Astrocyte (in vitro differentiated cells and primary cell): ENCODE measurements at places on chromosomes 12 and 14. TPM values are rescaled to one million over a fixed set of nuclear protein-coding genes. Genes with fewer than 3 reads are reported as not detected.

Gene ALDH1L2
- 69.2 and 91.6 TPM in 2 replicates for total RNA-seq

DNA sequence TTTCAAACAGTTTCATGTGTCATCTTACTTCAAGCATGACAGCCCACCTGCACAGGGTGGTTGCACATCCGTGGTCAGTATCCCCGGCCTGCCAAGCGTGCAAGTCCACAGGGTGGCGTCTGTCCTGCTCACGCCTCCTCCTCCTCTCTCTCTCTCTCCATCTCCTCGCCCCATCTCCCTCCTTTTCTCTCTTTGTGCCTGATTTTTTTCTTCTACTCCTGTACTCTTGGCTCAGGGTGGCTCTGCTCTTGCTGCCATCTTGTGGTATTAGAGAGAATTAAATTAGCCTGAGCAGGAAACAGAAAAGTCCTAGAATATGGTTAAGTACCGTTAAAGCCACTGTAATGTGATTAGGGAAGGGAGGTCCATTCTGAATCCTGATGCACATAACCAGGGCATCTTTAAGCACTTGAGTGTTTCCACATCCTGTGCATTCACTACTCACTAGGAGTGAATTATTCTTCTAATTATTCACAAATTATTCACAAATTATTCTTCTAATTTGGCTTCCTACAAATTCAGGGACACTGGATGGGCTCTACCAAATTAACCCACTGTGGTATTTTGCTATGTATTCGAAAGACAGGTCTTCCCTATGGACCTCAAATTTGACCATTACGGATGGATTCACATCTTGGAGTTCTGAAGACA lies 25.5 kb upstream of the DTX1 start:
- DNase-seq = peak; percentile 39

DNA sequence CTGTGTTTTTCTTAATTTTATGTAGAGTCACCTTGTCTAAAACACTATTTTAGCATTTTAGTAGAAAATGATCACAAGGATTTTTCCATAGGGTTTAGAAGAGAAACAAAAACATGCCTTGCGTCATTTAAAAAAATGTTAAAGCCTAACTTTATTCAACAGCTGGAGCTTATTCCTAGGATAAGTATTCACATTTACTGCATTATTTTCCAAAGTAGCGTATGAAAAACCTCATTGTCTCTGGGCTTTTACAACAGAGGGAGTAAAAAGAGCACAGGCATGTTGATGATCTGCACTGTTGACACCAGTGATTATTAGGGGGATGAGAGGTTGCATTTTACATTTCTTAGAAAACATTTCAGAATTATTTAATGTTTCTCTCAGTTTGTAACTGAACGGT lies 66.1 kb downstream of the FRMD6 start:
- no peak for DNase-seq

GRCh38 chr14:50230401-50230700 lies 1.0 kb downstream of the SOS2 start:
- no peak for DNase-seq

Gene CAPZA3
- total RNA-seq = not detected in 2 replicates

Gene NPC2
- total RNA-seq = 134 and 178 TPM in 2 replicates

Gene CISTR
- total RNA-seq = not detected in 2 replicates

Gene INHBC
- not detected in 2 replicates for total RNA-seq

DNA sequence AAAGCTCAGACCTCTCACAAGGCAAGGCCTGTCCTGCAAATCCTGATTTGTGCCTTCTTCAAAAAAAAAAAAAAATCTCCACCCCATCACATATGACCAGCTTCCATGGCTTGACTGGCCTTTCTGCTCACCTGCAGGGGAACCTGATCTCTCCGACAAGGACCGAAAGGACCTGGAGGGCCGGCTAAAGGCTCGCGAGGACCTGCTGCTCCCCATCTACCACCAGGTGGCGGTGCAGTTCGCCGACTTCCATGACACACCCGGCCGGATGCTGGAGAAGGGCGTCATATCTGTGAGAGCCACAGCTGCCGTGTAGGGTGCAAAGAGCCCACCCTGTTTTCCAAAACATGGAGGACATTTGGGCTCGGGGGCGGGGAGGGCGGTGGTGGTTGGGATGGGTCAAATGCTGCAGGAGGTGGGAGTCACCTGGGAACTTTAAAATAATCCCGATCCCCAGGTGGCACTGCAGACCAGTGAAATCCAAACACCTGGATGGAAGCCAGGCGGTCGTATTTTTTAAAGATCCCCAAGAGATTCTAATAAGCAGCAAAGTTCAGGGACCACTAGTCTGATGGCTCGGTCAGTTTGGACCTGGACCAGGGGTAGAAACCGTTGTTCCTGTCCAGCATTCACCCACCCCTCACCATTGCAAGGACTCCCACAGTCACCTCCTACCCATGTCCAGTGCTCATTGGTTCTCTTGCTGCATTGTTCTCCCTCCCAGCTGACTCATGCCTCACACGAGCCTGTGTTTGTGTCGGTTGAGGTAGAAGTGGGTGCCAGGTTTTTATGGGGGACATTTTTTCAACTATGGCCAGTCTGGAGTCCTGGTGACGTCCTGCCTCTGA lies 44.8 kb downstream of the FOXN4 start:
- DNase-seq = peak; percentile 13

DNA sequence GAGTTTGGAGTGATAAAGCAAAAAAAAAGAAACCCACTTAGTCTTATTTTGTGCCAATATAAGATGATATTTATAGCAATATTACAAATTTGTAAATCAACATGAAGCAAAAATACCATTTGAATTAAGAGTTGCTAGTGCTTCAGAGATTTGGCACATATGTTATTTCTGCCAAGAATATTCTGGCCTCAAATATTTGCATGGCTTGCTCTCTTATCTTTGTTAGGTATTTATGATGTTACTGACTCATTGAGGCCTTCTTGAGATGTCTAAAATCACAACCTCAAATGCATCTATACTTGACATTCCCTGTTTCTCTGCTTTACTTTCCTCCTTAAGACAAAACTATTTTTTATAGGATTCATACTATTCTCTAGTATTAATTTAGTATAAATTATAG lies 301.5 kb downstream of the NELL2 start:
- peak; percentile 30 for DNase-seq

GRCh38 chr14:31921721-31922120 lies 155.4 kb upstream of the ARHGAP5 start:
- no peak for DNase-seq

DNA sequence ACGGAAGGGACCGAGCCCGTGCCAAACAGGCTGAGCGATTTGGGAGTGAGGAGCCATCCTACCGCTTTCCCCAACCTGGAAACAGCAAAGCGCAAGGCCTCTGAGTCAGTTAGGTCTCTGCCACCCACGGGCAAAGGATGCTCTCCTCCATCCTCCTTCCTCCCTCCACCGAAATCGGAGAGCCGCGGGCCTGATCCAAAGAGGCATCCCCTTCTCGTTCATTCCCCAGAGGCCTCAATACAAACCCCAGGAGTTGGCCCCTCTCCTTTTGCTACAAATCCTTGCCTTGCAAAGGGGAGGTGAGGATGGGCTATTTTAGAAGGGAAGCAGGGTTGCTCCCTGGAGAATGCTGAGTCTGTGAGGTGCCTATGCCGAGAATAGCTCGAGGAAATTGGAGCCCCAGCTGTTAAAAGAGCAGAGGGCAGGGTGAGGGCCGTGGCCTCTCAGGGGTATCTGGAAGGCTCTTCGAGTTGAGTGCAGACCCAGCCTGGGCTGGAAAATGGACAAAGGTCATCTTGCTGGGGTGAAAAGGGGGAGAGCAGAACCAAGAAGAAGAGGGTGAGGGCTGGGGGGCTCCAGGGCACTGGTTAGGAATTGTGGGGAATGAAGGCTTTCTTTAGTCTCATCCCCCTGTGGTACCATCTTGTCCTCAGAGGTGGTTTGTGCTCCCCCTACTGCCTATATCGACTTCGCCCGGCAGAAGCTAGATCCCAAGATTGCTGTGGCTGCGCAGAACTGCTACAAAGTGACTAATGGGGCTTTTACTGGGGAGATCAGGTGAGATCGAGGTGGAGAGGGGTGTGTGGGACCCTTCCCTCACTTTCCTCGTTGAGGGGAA lies 1.1 kb downstream of the TPI1 start:
- no peak for DNase-seq

DNA sequence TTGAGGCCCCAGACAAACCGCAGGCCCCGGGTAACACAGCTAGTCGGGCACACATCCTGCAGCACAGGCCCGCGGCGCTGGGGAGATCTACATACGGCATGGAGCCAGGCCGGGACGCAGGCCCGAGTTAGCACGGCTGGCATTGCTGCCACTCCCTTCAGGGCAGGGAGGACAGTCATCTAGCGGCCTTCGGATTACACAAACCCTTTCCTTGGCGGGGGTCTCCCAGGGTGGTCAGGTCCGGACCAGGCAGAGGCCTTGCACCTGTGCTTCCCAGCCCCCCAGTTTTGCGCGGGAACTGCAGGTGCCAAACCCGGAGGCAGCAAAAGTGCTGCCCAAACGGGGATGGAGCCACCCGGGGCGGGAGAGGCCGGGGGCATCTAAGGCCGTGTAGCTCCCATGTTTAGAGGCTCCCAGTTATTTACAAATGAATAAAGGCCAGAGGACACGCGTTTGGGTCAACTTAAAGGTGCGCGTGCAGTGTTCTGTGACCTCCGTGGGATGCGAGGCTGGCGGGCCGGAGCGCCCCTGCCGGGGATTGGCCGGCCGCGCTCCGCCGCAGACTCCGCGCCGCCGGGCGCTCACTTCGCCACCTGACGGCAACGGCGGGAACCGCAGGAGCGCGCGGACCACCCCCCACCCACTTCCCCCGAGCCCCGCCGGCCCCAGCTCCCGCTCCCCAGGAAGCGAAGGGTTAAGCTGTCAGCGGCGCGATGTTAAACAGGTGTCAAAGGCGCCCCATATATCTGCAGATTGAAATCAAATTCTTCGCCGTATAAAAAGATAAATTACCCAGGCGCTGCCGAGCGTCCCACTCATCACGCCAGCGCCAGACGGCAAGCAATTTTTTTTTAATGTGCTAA lies 18.1 kb downstream of the VSX2 start:
- DNase-seq = no peak

Gene CKB
- total RNA-seq = 174 and 178 TPM in 2 replicates

DNA sequence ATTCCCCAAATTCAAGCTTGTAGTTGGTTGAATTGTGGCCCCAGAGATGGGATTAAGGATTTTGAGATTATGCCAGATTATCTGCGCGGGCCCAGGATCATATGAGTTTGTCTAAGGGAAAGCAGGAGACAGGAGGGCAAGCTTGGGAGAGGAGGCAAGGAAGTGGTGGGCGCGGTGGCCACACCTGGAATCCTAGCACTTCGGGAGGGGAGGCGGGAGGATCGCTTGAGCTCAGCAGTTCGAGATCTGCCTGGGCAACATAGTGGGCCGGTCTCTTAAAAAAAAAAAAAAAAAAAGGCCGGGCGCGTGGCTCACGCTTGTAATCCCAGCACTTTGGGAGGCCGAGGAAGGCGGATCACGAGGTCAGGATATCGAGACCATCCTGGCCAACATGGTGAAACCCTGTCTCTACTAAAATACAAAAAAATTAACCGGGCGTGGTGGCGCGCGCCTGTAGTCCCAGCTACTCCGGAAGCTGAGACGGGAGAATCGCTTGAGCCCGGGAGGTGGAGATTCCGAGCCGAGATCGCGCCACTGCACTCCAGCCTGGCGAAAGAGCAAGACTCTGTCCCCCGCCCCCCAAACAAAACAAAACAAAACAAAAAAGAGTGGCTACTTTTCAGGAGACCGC lies 881 bp upstream of the PUS1 start:
- DNase-seq = no peak

GRCh38 chr14:60151715-60152114 lies 13.5 kb downstream of the DHRS7 start:
- peak; percentile 67 for DNase-seq

Gene HAL
- 0.10 and 0.20 TPM in 2 replicates for total RNA-seq

Gene CLEC2D
- 3.2 and 4.7 TPM in 2 replicates for total RNA-seq

Gene ERP27
- 0.29 and 1.0 TPM in 2 replicates for total RNA-seq

Gene MGST1
- 73.5 and 104 TPM in 2 replicates for total RNA-seq

DNA sequence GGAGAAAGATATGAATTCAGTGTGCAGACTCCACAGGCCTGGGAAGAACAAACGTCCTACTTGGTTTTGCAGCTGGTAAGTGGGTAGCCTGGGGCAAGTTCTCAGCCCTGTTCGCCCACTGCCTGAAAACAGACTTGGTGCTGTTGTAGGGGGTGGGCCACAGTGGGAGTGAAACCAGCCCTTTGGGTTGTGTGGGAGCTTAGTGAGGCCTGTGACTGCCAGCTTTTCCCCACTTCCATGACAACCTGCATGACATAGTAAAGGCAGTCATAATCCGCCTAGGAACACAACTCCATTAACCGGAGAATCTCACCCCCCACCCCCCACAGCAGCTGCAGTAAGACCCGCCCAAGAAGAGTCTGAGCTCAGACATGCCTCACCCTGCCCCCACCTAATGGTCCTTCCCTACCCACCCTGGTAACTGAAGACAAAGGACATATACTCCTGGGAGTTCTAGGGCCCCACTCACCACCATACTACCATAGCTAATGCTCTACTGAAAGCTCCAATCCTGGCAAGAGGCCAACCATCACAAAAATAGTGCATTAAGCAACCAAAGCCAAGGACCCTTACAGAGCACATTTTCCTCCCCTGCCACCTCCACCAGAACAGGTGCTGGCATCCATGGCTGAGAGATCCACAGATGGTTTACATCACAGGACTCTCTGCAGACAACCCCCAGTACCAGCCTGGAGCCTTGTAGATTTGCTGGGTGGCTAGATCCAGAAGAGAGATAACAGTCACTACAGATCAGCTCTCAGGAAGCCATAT lies 39.8 kb upstream of the LMNTD1 start:
- no peak for DNase-seq

Gene ADAMTS20
- 0.48 and 0.66 TPM in 2 replicates for total RNA-seq

Gene NAV3
- 24.1 and 29.7 TPM in 2 replicates for total RNA-seq

DNA sequence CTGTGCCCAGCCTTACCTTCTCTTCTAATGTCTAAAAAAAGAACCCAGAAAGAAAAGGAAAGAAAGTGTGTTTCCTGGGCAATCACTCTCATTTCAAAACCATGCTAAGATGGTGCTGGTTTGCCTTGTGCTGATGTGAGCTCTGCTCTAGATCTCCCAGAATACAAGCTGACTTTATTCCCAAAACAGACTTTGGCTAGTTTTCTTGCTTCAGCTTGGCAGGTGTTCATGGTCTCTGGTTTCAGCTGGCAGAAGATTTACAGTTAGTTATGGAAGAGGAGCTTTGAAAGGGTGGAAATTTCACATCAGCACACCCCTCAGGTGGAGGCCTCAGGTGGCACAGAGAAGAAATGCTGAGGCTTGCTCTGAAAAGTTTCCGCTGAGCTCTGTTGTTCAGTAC lies 34.4 kb downstream of the PPP1R36 start:
- no peak for DNase-seq

DNA sequence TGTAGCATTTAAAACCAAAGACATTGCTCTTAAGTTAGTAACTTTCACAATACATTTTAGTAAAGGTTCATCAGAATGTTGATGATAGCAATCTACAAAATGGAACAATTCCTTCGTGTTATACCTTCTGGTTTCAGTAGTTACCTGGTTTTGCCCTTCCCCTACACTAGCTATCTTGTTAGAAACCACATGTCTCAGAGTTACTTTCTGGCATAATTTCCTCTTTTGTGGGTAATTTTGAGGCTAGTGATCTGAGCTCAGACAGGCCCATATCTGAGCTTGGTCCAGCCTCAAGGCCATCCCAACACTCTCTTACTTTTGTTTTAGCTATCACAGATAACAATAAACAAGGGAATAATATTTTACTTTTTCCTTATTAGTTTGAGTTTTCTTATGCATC lies 196.9 kb downstream of the KITLG start:
- no peak for DNase-seq

Gene PIP4P1
- total RNA-seq = 19.5 and 19.8 TPM in 2 replicates

Gene FAM90A1
- total RNA-seq = not detected in 2 replicates

GRCh38 chr14:68939893-68940613 lies 39.0 kb downstream of the ACTN1 start:
- peak; percentile 98 for DNase-seq

Gene ZBTB39
- 8.4 and 9.8 TPM in 2 replicates for total RNA-seq

Gene EIF2B2
- 37.7 TPM in 2 replicates for total RNA-seq

GRCh38 chr12:12821975-12822374 lies 8.8 kb downstream of the DDX47 start:
- DNase-seq = no peak

- no peak for DNase-seq
These were observed 422.3 kb downstream of the FUT8 start for GRCh38 chr14:65834812-65835211.
